ENCODE measurements at places on chromosomes 4 and X. TPM values are rescaled to one million over a fixed set of nuclear protein-coding genes. Genes with fewer than 3 reads are reported as not detected.

DNA sequence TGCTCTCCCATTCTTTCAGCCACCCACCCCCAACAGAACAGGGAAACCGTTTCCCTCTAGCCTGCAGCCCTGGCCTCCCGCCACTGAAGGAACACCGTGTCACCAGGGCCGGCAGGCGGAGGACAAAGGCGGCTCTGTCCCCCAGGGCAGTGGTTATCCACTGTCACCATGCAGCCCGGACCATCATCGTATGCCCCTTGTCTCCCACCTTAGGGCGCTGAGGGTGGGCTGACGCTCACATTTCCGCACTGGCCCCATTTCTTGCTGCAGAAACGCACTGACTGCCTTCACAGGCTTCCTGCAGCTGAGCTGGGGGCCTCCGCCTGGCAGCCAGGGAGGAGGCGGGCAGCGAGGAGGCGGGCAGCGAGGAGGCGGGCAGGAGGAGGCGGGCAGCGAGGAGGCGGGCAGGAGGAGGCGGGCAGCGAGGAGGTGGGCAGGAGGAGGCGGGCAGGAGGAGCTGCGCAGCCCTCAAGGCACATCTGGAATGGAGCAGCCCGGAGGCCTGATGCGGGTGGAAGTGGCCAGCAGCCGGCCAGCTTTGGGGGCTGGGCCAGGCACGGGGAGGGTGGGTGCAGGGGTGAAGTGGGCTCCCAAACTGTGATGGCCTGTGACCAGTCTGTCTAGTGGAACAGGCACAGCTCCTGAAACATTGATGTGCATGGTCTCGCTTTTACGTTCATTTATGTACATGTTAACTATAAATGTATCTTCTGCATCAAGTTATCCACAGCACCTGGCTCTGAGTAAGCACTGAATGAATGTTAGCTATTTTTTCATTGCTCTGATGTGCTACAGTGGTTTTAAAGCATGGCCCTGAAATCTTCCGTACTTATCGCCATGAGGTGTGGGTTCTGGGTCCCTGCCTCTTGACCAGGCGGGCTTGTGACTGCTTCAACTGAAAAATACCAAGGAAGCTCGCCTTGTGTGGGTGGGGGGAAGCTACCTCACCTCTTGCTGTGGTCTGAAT, 20.6 kb upstream of the KIAA0232 start:
- peak; percentile 36 for DNase-seq
- H3K4me3 ChIP-seq = no peak overlapping the region
- H3K27me3 ChIP-seq = no peaks in the 10 kb centered on the region
- H3K27ac ChIP-seq = no peak overlapping the region
- H3K36me3 ChIP-seq = no peaks in the 10 kb centered on the region

DNA sequence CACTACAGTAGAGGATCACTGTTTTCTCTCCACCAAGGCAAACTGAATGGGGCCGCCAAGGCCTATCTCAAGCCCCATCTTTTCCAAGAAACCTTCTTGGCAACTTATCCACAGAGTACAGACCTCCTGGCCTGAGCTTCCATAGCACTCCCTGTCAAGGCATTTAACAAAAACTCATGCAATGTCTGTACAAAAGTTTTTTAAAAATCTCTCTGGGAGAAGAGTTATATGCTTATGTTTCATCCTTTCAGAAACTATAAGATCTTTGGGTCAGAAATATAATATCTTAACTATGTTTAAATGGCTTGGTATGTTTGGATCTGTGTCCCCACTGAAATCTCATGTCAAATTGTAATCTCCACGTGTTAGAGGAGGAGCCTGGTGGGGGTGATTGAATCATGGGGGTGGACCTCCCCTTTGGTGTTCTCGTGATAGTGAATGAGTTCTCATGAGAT, 13.6 kb downstream of the ADAMTS3 start:
- H3K4me1 ChIP-seq = no peaks in the 10 kb centered on the region
- H3K27me3 ChIP-seq = no peaks in the 10 kb centered on the region
- no peak overlapping the region for H3K4me3 ChIP-seq
- no peaks in the 10 kb centered on the region for H3K36me3 ChIP-seq
- H3K27ac ChIP-seq = no peak overlapping the region

The FAM241A gene
- 0.40 TPM for total RNA-seq

DNA sequence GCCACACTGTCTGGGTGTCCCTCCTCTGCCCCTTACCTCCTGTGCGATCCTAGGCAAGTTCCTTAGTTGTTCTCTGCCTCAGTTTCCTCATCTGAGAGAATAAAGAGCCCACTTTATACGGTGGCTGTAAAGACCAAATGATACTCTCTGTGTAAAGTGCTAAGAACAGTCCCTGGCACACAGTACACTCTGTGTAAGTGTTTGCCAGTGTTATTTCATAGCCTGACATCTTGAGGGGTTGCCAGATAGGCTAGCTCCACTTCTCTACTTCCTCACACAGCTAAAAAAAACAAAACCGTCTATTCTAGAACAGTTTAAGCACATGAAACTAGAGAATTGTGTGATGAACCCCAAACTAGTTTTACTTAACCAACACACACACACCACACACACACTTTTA, 17.1 kb downstream of the SPON2 start:
- DNase-seq = no peak
- H3K4me1 ChIP-seq = no peaks in the 10 kb centered on the region
- no peaks in the 10 kb centered on the region for H3K36me3 ChIP-seq
- H3K27me3 ChIP-seq = no peaks in the 10 kb centered on the region
- no peak overlapping the region for H3K4me3 ChIP-seq
